ENCODE measurements at places on chromosomes 2 and 18. TPM values are rescaled to one million over a fixed set of nuclear protein-coding genes. Genes with fewer than 3 reads are reported as not detected.

The LINC00305 gene
- not detected for total RNA-seq

The CRYGC gene
- total RNA-seq = not detected

The SERPINB10 gene
- total RNA-seq = not detected

The FOXD4L1 gene
- not detected for total RNA-seq

The LYG2 gene
- total RNA-seq = not detected

The BCL2 gene
- total RNA-seq = 9.0 TPM

The WDSUB1 gene
- 10.8 TPM for total RNA-seq

The INHBB gene
- 8.2 TPM for total RNA-seq

The MEMO1 gene
- 43.8 TPM for total RNA-seq

The GALNT14 gene
- total RNA-seq = 0.67 TPM

The ADD2 gene
- 2.0 TPM for total RNA-seq

The AUP1 gene
- total RNA-seq = 43.2 TPM

- no peak for DNase-seq
These were observed 77.0 kb downstream of the LANCL1 start for GRCh38 chr2:210399440-210400041.

- DNase-seq = no peak
These were observed 1460.3 kb downstream of the SUCLG1 start for GRCh38 chr2:82998781-82999180.

- no peak for DNase-seq
These were observed 4.7 kb upstream of the KCNF1 start for GRCh38 chr2:10906926-10907625.

GRCh38 chr18:50697509-50697908 is 122.3 kb downstream of the MRO start:
- DNase-seq = no peak

DNA sequence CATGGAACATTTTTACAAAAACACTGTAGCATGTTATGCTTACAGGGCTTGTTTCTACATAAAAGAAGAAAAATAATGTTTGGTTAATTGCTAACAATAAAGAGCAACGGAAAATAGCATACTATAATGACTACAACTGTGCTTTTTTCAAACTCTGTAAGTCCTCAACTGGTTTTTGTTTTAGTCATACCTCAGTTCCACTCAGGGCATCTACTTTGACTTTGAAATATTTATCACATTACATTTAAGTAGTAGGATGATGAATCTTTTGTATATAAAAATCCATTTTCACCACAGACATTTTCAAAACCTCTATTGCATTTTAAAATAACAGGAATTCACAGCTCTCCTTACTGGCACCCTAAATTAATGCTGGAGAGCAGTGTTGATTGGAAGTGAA is 8.3 kb downstream of the SATB2 start:
- no peak for DNase-seq

GRCh38 chr18:77140439-77141109 is 8.0 kb upstream of the MBP start:
- peak; percentile 64 for DNase-seq

GRCh38 chr2:222904557-222905258 is 43.9 kb downstream of the ACSL3 start:
- DNase-seq = no peak

DNA sequence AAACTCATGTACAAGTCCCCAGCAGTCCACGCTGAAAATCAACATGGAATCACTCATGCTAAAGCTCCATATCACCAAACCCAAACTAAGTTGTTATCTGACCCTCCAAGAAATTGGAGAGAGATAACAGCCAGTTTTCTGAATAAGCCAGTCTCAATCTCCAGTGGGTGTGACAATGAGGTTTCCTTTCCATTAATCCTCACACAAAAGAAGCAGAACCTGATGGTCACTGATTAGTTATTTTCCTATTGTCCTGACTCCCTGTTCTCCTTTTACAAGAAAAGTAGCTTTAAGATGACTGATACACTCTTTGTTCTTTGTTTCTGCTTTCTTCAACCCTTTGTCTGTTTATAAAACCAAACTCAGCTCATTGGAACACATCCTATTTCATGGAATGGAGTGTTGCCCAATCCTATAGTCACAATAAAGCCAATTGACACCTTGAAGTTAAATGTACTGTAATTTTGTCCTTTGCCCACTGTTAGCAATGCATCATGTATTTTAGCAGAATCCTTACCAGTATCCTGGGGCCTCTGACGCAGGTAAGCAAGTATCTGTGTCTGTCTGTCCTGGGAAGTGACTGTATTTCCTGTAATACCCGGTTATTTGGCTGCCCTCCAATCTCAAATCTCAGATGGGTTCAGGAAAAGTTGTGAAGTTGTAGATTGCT is 30.6 kb upstream of the SH3RF3 start:
- DNase-seq = no peak

GRCh38 chr2:33322612-33323011 is 153.8 kb upstream of the RASGRP3 start:
- DNase-seq = no peak

DNA sequence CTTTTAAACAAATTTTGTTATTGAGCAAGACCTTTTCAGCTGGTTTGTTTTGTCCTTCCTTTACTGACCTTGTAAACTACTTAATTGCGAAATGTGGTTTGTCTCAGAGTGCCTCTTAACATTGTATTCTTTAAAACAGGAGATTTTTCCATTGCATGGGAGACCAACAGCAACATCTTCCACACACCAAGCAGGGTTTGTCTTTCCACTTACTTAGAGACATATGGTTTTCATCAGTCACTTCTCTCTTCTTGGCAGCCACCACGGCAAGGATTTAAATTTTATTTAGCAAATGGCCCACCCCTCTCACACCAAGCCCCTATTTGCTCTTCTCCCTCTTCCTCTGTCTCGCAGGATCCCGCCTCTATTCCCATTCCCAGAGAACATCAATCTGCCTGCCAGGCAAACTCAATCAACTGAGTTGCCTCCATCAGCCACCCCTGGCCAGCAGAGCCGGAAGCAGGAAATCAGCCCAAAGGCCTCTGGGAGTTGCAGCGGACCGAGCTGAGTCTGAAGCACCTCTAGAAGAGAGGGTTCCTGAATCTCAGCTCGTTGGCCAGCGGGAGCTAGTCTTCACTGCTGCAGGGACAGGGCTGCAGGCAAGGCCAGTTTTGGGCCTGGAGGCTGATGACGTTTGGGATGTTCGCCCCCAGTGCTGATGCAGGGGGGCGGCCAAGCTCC is 11.3 kb upstream of the CIB4 start:
- no peak for DNase-seq

- no peak for DNase-seq
These were observed 782.3 kb downstream of the LRP1B start for GRCh38 chr2:141348481-141348880.

DNA sequence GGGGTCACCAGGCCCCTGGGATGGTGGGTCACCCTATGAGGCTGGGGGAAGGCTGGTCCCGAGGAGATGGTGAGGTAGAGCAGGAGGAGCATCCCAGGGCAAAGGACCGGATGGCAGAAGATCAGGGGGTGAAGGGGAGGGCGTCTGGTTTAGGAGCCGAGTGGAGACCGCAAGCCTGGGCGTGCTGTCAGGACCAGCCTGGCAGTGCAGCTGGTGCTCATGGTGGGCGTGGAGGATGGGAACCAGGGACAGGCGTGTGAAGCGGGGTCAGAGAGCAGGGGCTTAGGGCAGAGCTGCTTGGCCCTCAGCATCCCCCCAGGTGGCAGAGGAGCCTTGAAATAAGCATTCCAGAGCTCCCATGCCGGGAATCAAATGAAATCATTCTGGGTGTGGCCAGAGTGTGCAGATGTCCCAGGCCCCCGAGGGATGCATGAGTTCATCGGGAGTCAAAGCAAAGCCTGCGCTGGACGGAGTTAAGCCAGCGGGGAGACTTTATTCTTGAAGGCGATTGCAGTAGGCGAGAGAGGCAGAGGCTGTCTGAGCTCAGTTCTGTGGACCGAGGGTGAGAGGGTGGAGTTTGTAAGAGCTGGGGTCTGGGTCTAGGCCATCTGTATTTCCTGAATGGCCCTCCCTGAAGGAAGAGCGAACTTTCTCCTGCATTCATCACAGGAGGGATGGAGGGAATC is 33.1 kb upstream of the MBP start:
- peak; percentile 81 for DNase-seq

DNA sequence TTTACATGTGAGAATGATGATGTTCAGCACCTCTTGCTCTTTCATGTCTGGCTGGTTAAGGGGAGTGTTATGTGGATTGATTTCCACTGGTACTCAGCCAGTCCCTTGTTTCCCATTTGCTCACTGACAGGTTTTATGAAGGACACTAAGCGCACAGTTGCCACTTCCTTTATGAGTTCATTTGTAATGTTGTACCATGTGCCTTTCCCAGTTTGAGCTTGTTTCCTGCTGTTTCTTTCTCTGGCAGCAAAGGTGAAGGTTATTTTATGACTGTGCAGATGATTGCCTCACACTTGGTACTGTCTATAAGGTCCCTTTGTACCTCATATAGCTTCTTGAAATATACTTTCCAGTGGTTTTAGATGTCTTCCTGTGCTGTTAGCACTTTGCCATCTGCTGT is 1700.5 kb upstream of the TMEFF2 start:
- DNase-seq = no peak

- DNase-seq = no peak
These were observed 3.9 kb downstream of the KCNK3 start for GRCh38 chr2:26696351-26696816.

GRCh38 chr2:112880696-112881095 is 30.3 kb upstream of the IL37 start:
- DNase-seq = no peak

DNA sequence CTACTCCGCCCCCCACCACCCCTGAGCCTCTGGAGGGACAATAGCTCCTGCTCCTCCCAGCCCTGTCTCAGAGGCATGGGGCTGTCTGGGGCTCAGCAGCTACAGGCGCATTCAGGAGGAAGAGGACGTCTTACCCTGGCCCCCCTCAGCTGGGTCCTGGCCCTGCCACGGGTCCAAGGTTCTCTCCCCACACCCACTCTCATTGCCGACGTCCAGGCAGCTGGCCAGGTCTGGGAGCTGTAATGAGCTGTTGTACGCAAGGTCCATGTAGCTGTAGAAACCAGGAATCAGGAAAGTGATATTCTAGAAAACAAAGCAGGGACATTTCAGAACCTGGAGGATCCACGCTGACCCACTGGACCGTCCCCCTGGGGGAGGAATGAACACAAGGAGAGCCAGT is 13.5 kb downstream of the PASK start:
- no peak for DNase-seq

GRCh38 chr2:80340022-80340421 is 35.5 kb upstream of the LRRTM1 start:
- no peak for DNase-seq

GRCh38 chr2:37918742-37919186 is 6.3 kb upstream of the RMDN2 start:
- DNase-seq = no peak

GRCh38 chr2:48356701-48357325 is 173.1 kb upstream of the STON1 start:
- no peak for DNase-seq

- DNase-seq = no peak
These were observed 1.8 kb upstream of the HOXD4 start for GRCh38 chr2:176149481-176149938.

GRCh38 chr2:31704561-31705212 is 123.9 kb upstream of the SRD5A2 start:
- DNase-seq = peak; percentile 40

GRCh38 chr2:26772064-26773001 is 8.2 kb downstream of the SLC35F6 start:
- peak; percentile 97 for DNase-seq

DNA sequence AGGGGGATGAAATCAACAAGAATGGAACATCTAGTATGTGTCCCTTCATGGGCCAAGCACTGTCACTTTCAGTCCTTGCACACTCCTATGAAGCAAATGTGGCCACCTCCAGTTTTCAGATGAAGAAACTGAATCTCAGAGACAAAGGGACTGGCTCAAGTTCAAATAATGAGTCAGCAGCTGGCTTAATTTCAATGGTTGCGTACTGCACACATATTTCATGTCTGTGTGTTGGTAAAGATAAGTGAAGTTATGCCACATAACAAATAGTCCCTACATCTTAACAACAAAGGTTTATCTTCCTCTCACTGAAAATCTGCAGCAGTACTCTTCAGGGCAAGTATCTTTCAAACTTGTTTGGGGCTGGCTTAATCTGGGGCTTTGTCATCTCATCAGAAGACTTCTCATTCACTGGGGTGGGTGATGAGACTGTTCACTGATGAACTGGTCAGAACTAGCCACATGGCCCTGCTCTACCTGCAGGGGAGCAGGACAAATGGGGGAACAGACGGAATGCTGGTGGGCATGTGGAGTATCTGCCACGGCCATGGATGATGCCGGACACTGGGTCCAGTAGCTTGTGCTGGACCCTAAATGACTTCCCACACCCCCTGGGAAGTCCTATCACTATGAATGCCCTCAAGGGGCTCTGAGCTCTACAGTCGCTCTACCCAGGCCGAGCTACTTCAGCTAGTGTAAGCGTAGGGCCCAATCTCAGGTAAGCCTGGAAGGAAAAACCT is 263.2 kb downstream of the CYP26B1 start:
- DNase-seq = no peak

- no peak for DNase-seq
These were observed 50.8 kb downstream of the ACYP2 start for GRCh38 chr2:54166121-54166773.

GRCh38 chr18:10270151-10270571 is 184.3 kb upstream of the APCDD1 start:
- DNase-seq = no peak

DNA sequence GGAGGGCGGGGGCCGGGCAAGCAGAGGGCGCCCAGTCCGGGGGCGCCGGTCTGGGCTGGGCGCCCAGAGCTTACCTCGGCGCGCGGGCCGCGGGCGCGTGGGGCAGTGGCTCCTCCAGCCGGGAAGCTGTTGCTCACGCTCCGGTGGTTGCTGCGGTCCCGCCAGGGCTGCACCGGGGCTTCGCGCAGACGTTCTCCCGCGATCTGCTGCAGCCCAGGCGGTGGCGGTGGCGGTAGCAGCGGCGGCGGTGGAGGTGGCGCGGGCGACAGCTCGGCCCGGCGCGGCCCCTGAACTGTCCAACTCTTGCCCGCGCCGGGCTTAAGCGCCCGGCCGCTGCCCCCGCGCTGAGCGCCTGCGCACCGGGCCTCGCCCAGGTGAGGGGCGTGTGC is 391 bp downstream of the ZNF385B start:
- peak; percentile 37 for DNase-seq

- no peak for DNase-seq
These were observed 72.4 kb upstream of the TNP1 start for GRCh38 chr2:216932113-216932862.

- DNase-seq = no peak
These were observed 45.1 kb upstream of the ZBTB7C start for GRCh38 chr18:48454261-48454757.

DNA sequence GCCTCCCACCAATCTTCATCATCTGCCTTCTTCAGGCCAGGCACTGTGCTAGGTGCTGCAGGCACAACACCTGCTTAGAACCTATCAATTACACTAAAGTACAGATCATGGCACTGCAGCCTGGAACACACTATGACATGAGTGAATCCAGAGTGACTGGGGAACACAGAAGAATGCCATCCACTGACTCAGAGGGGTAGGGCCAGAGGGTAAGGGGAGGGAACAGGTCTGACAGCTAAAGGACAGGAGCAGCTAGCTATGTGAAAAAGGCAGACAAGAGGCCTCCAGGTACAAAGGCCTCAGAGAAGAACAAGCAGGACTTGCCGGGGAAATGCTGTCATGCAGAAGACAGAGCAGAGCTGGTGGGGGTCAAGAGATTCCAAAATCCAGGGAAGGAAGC is 53.3 kb upstream of the ACAA2 start:
- DNase-seq = no peak

Measured in Right ventricle myocardium superior (tissue), 1 donor.